Neural progenitor cell (in vitro differentiated cells): ENCODE measurements at places on chromosomes 7 and 10. TPM values are rescaled to one million over a fixed set of nuclear protein-coding genes. Genes with fewer than 3 reads are reported as not detected.

Gene C7orf57
- total RNA-seq, result not detected in 2 replicates

Gene CPA2
- total RNA-seq, result 0.65 and 0.82 TPM in 2 replicates

DNA sequence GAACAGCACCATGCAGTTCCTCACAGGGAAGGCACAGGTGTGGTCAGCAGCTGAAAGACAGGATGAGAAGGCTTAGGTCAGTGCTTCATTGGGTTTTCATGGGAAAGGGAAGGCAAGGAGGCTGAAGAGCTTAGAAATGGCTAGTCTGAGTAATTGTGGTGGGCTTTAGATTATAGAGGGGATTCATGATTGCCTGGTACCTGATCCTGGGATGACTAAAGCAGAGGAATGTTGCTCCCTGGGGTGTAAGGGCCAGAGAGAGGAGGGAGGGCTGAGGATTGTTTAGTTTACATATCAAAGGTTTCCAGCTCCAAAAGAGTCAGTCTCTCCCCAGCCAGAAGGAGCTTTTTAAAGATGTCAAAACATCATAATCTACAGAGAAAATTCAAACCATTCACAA, 396.3 kb upstream of the POM121L12 start:
- H3K4me3 ChIP-seq, result no peak overlapping the region
- H3K4me1 ChIP-seq, result peaks cover 14% of the 10 kb centered on the region
- no peak overlapping the region for H3K27ac ChIP-seq
- H3K36me3 ChIP-seq, result no peaks in the 10 kb centered on the region
- DNase-seq, result peak; percentile 54
- no peaks in the 10 kb centered on the region for H3K27me3 ChIP-seq

- DNase-seq, result no peak
- no peaks in the 10 kb centered on the region for H3K36me3 ChIP-seq
- H3K27me3 ChIP-seq, result no peaks in the 10 kb centered on the region
- H3K4me1 ChIP-seq, result peaks cover 29% of the 10 kb centered on the region
- H3K4me3 ChIP-seq, result no peak overlapping the region
Observed at GRCh38 chr10:22656036-22656435, 58.3 kb downstream of the PIP4K2A start.

- no peaks in the 10 kb centered on the region for H3K36me3 ChIP-seq
- DNase-seq, result no peak
- no peak overlapping the region for H3K27ac ChIP-seq
- H3K27me3 ChIP-seq, result no peaks in the 10 kb centered on the region
- no peaks in the 10 kb centered on the region for H3K4me1 ChIP-seq
- no peak overlapping the region for H3K4me3 ChIP-seq
Observed at GRCh38 chr10:12934777-12935176, 66.7 kb downstream of the CCDC3 start.

- H3K27me3 ChIP-seq, result no peaks in the 10 kb centered on the region
- no peak overlapping the region for H3K27ac ChIP-seq
- H3K4me1 ChIP-seq, result no peaks in the 10 kb centered on the region
- no peak overlapping the region for H3K4me3 ChIP-seq
- no peak for DNase-seq
- no peaks in the 10 kb centered on the region for H3K36me3 ChIP-seq
Observed at GRCh38 chr10:114279289-114279688, 40.2 kb downstream of the VWA2 start.

DNA sequence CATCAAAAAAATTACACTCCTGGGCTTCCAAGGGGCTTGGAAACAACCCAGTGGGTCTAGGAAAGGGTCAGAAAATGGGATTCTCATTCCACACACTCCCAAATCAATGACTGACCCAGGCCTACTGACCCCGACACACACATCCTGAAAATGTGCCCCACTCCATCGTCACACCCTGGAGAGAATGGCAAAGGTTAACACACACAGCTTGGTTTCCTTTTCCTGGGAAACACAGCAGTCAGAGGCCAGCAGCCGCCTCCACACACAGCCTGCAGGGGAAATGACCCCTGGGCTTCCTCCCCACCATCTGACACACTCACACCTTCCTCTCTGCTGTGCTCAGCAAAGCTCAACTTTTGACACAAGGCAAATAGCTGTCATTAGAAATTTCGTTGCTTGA, 42.9 kb downstream of the SH3PXD2A start:
- H3K27ac ChIP-seq, result no peak overlapping the region
- H3K4me3 ChIP-seq, result no peak overlapping the region
- no peak for DNase-seq

DNA sequence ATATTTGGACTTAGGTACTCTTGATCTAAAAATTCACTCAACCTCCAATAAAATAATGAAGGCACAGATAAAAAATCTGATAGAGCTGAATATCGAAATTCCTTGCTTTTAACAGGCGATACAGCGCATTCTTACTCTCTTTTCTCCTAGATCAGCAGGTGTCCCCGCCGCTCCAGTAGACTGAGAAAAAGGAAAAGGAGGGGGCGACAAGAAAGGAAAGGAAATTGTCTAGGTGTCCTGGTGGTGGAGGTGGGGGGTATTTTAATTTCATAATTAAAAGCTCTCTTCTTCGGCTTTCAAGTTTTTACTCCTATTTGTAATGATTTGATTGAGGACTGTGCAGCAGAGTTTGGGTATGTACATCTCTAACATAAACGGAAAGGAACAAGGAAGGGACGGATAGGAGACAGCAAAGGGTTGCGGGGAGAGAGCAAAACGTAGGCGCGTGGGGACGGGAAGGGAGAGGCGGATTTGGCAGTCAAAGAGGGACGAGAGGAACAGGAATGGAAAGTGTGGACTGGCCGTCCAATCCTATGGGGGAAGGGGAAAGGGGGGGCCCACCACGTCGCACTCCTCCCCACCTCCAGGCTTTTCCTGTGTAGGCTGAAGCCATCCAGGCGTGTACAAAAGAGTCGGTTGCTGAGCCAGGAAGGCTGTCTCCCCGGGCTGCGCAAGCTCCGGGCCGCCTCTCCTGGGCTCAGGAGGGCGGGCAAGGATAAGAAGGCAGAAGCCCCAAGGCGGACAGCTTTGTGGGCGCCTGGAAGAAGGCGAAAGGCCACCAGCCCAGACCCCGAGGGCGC, 875 bp upstream of the HECTD2 start:
- H3K4me1 ChIP-seq, result peaks cover 49% of the 10 kb centered on the region
- H3K27ac ChIP-seq, result peak overlapping the region; percentile 96
- H3K4me3 ChIP-seq, result peak overlapping the region; percentile 62

DNA sequence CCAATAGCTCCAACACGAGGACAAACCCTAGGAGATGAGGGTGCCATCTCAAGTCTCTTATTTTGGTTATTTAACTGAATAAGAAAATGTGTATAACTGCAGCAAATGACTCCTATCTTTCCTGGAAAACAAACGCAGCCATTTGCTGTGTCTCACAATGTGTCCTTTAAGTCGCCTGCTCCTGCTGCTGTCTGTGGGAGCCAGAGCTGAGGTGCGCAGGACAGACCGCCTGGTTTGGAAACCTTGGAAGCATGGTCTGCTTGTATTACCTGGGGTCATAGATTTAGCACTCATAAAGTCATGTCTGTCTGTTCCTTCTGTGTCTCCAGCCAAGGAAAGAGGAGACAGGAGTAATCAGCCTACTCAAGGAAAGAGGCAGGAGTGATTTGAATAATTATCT, 760.2 kb downstream of the GRID1 start:
- no peak for DNase-seq
- H3K27me3 ChIP-seq, result no peaks in the 10 kb centered on the region
- H3K27ac ChIP-seq, result no peak overlapping the region
- no peaks in the 10 kb centered on the region for H3K36me3 ChIP-seq

GRCh38 chr7:33996899-33997298, 91.6 kb downstream of the BMPER start:
- no peak for DNase-seq
- no peak overlapping the region for H3K27ac ChIP-seq
- H3K27me3 ChIP-seq, result no peaks in the 10 kb centered on the region
